ENCODE measurements at places on chromosomes 1 and 21.

GRCh38 chr1:5375481-5375880 is 616.7 kb downstream of the NPHP4 start:
- DNase-seq, result no peak

DNA sequence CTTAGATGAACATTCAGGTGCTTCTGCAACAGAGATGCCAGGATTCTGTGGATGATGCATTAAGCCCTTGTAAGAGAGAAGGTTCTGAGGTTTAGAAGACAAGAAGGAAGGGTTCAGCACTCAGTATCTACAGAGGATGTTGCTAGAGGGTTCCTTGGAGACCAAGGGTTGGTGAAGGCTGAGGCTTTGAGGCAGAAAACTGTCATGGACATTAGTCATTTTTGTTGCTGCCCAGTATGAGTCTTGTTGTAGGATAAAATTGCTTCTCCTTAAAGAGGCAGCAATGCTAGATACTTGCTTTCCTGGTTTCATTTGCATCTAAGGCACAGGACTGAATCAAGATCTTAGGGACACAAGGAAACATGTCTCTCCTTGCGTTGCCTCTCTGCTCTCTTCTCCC is 319.4 kb upstream of the NFIA start:
- DNase-seq, result no peak

DNA sequence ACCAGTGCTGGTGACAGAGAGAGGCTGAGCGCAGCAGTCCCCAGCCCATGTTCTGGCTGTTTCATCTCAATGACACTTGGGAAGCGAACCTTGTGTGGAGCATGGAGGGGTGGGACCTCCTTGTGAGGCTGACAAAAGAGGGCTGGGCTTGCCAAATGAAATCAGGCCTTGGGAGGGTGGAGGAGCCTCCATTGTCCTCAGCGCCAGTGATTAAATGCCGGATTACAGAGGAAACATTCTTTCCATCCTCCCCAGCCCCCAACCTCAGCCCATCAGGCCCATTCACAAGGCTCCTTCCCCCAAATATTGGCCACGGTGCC is 63.3 kb upstream of the PAXBP1 start:
- DNase-seq, result no peak

DNA sequence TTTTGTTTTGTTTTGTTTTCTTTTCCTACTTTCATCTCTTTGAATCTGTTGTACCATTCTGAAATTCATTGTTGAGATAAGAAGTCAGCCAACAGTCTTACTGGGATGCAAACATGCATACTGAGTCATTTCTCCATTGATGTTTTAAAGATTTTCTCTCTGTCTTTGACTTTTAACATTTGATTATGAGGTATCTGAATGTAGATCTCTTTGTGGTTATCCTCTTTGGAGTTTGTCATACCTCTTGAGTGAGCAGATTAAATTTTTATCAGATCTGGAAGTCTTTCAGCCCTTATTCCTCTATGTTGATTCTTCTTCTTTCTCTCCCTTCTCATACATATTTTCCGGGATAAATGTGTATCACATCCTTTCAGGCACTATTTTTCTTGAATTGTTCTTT is 406.9 kb upstream of the NCAM2 start:
- DNase-seq, result no peak

DNA sequence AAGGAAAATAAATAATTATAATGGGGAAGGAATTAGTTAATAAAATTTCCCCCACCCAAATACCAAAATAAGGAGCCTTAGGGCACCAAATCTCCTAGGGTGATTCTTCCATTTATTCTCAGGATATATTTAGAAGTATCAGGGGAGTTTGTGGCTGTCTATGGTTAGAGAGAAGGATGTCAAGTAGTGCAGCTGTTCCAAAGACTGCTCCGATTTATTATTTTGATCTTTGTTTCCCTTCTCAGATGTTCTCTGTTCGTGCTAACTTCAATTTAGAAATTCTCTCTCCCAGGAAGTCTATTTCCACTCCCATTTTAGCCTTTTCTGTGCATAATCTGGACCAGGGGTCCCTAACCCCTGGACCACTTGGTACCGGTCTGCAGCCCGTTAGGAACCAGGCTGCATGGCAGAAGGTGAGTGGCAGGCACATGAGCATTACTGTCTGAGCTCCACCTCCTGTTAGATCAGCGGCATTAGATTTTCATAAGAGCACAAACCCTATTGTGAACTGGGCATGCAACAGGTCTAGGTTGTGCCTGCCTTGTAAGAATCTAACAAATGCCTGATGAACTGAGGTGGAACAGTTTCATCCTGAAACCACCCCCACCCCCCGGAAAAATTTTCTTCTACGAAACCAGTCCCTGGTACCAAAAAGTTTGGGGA is 9.3 kb upstream of the MAST2 start:
- DNase-seq, result no peak

DNA sequence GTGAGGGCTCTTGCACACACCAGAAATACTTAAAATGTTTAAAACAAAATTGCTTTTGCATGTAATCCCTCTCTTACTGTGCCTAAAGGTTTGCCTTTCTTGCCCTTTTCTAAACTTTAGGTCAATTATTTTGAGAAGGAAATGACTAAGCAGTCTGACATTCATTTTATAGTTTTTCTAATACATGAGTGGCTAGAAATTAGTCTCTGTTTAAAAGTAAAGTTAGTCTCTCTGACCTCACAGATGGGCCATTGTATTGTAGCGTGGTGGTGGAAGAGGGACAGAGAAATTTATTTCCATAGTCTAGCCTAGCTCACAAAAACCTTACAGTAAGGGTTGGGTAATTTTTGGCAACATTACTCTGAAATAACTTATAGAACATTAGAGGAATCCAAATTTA is 3.6 kb upstream of the COL11A1 start:
- no peak for DNase-seq

DNA sequence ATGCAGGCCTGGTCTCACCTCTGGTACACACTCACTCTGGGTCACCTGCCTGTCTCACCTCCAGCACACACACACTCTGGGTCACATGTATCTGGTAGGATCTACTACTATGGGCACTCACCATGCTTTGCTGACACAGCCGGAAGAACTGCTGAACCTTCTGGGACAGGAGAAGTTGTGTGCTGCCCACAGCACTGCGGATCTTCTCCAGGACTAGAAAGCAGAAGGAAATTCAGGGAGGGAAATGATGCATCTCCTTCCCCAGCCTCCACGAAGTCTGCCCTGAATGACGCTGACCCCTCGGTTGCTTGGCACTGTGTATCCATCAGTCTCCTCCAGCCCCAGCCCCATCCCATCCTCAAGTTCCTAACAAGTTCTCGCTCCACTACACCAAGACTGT is 7.9 kb upstream of the SMIM12 start:
- no peak for DNase-seq

- no peak for DNase-seq
Observed at GRCh38 chr21:31449921-31450535, 106.0 kb upstream of the TIAM1 start.

DNA sequence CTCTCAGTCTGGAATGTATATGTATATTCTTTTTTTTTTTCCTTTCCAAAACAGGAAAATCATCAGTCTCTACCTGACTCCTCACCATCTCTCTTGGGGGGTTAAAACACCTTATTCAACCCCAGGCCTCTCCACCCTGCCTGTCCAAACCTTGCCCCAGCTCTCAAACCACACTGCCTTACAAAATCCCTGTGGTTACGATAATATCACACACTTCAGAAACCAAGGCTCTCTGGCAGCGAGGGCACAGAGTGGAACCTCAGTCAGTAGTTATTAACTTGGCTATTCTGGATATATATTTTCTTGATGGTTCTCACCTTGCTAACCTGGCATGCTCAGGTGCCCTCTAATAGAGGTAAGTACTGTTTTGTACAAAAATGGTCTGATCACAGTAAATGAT is 24.7 kb downstream of the KIAA0040 start:
- DNase-seq, result no peak

DNA sequence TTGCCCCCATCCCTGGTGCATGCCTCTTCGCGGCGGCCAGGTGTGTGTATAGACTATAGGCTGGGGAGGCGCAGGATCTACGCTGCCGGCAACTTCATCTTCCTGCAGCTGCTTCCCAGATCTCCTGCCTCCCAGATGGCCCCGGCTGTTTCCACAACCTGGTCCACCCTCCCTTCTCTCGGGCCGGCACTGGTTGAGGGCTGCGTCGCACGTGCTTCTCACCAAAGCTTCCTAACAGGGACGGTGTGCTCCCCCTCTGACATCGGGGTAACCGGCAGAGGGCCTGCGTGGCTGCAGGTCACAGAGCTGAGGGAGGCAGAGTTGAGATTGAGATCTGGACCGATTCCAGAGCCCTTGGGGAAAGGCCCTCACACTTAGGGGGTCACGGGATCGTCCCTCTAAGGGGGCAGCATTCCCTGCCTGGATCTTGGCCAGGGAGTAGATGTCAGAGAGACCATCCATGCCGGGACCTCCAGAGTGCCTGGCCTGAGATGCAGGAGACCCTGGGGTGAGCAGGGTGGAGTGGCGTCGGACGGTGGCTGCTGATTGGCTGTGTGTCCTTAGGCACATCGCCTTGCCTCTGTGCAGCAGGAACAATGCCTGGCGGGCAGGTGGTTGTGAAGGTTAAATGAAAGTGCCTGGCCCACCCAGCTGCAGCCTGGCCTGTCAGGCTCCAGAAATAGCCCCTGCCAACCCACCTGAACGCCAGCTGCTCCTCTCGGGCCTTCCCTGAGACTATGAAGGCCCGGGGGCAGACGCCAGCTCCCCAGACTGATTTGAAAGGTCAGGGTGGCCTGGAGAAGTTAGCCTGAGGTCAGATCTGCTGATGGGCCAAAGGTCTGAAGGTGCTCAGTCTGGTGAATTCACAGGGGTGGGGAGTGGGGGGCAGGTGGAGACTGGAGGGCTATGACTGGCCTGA is 6.1 kb upstream of the MASP2 start:
- DNase-seq, result no peak

GRCh38 chr1:201240171-201240570 is 43.1 kb upstream of the PKP1 start:
- DNase-seq, result no peak

GRCh38 chr1:246828818-246829217 is 102.9 kb downstream of the AHCTF1 start:
- no peak for DNase-seq

GRCh38 chr1:184002071-184002470 is 35.5 kb downstream of the COLGALT2 start:
- no peak for DNase-seq

DNA sequence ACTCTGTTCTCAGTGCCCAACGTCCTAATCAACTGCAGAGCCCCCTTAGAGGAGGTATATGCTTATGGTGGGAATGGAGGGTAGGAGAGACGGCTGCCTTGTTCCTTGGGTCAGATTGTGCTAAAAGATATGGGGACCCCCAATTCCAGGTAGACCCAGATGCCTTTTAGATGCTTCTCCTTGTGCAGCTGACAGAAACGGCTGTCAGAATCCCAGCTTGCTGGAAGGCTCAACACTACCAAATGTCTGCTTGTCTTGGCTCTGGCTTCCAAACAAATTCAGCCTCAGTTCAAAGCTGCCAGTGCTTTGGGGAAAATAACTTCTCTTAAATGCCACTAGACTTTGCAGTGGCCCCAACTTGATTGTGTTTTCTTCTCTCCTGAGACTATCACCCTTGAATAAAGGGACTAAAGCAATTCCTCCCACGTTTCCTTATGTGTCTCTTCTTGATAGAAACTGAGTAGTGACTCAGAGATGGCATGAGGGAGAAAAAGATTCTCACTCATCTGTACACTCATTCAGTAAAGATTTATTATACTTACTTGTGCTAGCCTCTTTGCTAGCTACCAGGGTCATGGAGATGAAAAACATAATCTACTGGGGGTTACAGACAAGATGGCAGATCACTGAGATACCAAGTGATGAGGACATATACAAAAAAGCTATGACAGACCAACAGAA is 3.4 kb upstream of the RNF19B start:
- DNase-seq, result no peak

DNA sequence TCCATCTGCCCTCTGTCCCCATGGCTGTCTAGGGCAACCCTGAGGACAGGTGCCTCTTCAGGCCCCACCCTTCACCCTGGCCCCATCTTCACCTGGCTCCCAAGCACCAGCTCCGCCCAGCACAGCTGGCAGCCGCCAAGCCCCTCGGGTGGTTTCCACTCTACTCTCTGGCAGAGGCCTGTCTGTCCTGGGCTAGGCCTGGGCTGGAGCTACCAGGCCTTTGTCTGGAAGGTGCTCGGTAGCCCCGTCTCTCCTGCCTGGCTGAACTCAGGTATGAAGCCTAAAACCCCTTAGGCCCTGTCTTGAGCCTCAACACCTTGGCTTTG is 17.4 kb downstream of the SDC3 start:
- DNase-seq, result no peak

GRCh38 chr1:201275253-201275666 is 8.0 kb upstream of the PKP1 start:
- DNase-seq, result no peak

DNA sequence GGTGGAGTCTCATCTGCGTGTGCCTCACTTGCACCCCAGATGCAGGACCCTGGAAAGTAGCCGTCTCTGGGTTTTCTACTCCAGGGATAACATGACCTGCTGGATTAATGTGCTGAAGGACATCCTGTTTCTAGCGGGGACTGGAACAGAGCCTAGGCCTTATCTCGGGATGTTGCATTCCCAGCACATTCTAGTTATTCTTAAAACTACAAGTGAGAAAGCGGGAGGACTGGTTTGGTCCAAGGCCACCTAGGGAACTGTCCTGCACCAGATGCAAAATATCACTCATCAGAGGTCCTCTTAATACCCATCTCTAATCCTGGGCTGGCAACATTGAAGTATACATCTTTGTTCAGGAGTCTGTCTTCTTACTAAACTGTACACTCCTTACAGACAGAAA is 179.9 kb downstream of the ZC3H11B start:
- DNase-seq, result no peak

DNA sequence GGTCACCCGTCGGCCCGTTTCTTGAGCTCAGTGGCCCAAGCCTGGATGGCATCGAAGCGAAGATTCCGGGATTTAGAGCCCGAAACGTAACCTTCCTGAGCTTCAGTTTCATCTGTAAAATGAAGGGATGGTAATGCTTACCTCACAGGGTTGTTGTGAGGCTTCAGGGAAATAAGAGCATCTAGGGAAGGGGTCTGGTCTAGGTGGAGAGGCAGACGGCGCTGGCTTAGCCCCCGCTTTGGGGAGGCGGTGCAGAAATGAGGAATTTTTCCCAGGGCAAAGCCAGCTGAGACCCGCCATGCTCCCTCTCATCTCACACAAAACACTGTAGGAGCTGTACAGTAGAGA is 717 bp upstream of the MYCL start:
- DNase-seq, result no peak

DNA sequence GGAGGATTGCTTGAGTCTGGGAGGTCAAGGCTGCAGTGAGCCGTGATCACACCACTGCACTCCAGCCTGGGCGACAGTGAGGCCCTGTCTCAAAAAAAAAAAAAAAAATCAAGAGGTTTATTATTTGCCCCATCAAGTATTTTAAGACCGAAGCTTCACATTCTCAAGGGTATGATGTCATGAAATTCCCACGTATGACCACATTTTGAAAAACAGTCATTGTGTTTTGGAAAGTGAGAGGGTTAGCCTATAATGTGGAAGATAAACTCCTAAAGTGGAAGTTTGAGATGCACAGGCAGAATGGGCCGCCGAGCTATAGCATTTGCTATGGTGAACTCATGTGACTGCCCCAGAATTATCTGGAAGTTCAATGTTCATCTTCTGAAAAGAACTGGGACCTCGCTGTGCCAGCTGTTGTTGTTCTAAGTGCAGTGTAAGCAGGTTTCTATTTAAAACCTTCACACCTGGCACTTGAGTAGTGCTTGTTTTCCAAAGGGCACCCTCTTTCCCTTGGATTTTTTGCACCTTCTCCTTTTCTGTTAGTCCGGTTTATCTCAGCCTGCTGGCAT is 96.9 kb upstream of the SLC25A33 start:
- DNase-seq, result no peak

- no peak for DNase-seq
Observed at GRCh38 chr21:14607262-14607661, 61.1 kb upstream of the SAMSN1 start.

GRCh38 chr21:43720539-43721166 is 1.7 kb downstream of the PDXK start:
- DNase-seq, result no peak
